ENCODE measurements at places on chromosomes 2 and 18.

GRCh38 chr2:84829693-84830092 lies 51.2 kb downstream of the TRABD2A start:
- DNase-seq = no peak

DNA sequence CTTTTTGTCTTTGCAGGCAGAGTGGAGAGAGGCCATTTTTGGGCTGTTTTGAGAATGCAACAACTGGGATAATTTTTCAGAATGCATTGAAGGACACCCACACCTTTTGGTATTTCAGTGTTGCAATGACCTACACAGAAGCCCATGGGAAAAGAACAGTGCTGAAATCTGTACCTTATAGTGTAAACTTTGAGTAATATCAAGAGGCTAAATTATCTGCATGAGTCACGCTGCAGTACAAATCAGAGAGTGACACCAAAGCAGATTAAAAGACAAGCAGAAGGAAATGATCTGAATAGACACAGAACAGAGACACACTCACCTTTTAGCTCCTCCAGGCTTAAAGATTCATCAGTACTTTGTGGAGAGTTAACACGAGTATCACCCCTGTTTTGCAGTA lies 265.3 kb downstream of the PAX3 start:
- DNase-seq = no peak

- no peak for DNase-seq
Measured at GRCh38 chr2:30287857-30288513, 56.7 kb downstream of the LBH start.

DNA sequence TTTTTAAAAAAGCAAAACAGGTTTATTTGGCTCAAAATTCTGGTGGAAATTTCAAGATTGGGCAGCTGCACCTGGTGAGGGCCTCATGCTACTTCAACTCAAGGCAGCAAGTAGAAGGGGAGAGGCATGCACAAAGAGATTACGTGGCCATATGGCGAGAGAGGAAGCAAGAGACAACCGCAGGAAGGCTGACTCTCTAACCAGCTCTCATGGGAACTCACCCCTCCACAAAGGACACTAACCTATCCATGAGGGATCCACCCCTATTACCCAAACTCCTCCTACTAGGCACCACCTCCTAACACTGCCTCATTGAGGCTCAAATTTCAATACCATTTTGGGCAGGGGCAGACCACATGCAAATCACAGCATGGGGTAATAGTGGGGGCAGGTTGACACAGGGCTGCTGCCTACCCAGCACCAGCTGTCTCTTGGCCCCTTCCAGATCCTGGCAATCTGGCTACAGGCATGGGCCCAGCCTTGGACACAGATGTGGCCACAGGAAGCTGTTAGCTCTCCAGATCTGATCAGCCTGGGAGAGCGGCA lies 2.0 kb upstream of the CAPN10 start:
- peak; percentile 91 for DNase-seq

- peak; percentile 22 for DNase-seq
Measured at GRCh38 chr2:102753563-102754159, 8.2 kb upstream of the TMEM182 start.

DNA sequence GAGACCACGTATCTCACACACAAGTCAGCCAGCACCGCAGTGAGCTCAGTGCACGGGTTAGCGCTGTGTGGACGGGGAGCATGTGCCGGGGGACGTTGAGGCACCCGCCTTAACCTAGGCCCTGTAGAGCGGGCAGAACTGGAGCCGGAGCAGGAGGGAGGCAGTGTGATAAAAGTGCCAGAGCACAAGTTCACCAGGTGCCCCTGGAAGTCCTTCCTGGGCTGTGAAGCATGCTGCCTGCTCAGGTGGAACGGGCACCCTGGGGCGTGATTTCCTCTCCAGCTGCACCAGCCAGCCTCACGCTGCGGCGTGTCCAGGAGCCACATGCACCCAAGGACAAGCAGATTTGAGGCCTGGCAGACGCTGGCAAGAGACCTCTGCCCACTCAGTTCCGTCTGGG lies 50.3 kb downstream of the ITGB1BP1 start:
- no peak for DNase-seq

GRCh38 chr2:233692648-233693047 lies at the start of gene UGT1A6:
UGT1A6 (plus strand) TSS chr2:233692890; CDS start chr2:233693005, 115 bp downstream.
- no peak for DNase-seq

DNA sequence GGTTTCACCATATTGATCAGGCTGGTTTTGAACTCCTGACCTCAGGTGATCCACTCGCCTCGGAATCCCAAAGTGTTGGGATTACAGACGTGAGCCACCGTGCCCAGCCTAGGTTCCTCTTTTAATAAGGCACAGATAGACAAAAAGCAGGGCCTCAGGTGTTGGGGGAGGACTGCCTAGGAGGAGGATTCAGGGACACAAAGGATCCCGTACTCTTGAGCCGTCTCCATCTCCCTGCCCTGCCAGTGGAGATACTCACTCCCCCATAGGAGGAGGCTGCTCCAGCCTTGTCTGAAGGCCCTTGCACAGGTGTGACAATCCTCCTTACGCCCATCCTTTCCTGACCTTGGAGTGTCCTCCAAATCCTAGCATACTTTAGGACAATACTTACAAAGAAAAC lies 32.0 kb upstream of the TFCP2L1 start:
- DNase-seq = no peak

DNA sequence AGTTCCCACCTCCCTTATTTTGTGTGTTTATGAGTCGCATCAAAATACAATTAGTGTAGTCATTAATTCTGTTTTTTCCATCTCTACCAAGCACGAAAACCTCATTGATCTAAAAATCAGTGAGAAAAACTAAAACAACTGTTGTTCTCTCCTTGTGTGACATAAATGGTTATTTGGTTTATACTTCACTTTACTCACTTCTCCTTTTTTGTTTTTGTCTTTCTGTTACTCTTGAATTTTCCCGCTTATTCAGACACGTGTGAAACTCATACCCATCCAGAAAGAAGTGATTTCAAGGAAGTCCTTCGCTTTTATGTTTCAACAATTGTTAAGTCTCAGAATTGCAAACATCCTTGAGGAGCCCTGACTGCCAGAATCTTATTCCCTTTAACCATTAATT lies 121.6 kb downstream of the EML6 start:
- DNase-seq = no peak

- DNase-seq = no peak
Measured at GRCh38 chr2:238941262-238941792, 93.4 kb downstream of the TWIST2 start.

DNA sequence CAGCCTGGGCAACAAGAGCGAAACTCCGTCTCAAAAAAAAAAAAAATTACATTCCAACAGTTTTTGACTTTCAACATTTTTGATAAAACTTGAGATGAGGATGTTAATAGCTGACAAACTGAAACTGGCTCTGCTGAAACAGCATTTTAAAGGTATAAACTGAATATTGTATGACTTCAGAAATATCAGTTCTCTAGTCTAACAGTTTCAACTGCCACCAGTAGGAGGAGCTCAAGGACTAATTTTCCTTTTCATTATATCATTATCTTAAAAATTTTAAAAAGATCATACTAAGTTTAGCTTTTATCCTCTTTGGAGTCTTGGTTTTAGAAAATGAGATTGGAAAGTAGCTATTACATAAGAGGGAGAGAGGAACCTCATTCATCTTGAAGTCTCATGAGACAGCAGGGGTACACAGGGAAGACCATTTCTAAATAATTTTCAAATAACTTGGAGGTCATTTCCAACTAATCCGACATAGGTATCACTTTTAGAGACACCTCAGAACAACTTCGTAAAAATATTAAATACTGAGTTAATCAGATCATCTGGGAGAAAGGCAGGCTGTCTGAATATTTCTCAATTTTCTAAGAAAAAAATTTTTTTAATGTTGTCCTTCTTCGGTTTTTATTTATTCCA lies 37.6 kb upstream of the MCM6 start:
- DNase-seq = peak; percentile 45

GRCh38 chr18:44654573-44654972 lies 26.1 kb upstream of the SETBP1 start:
- no peak for DNase-seq

- DNase-seq = no peak
Measured at GRCh38 chr2:111919365-111919764, 21.0 kb downstream of the MERTK start.

DNA sequence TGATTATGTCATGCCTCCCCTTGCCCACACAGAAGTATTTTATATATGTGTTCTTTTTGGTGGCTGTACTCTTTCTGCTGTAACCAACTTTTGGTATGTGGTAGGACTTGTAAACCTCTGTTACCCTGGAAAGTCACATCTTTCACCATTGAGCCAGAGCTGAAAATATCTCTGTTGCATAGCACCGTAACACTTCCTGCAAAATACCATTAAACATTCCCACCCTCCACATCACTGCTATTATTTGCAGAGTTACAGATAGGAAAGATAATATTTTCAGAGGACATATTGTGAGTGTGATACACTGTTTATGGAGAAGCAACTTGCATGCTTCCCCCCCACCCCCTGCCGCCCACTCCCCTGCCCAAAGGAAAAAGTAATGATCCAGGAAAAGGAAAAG lies 44.8 kb downstream of the CAB39 start:
- no peak for DNase-seq

GRCh38 chr18:6719098-6719846 lies 10.2 kb upstream of the ARHGAP28 start:
- no peak for DNase-seq

DNA sequence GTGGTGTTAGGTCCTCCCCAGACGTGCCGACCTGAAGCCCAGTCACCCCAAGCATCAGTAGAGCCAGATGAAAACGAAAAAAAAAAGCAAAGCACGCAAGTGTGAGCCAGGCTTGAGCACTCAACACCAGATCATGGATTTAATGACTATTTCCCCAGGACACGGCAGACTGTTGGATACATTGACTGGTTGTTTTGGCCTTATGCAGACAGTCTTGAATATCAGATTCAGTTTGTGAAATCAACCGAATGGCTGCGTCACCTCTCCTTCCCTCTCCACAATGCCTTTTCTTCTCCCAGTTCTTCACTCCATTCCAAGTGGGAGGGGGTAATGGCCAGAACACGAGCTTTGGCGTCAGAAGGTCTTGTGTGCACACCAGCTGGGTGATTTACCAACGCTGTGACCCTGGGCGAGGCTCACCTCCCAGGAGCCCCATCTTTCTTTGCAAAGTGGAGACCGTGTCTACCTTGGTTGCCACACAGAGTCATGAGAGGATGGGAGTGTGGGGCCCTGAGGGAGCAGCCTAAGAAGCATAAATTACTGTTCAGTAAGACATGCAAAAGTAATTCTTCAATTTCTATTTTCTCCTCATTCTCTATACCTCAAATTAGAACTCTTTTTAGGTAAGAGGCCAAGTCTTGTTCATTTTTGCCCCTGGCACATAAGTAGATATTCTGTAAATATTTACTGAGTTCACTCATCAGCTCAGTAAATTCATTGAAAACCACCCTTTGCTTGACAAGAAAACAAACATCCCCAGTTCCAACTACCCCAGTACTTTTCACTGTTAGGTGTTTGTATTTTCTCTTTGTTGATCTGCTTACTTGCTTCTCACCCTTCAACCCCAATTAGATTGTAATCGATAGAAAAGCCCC lies 181.1 kb upstream of the COPS8 start:
- DNase-seq = no peak

DNA sequence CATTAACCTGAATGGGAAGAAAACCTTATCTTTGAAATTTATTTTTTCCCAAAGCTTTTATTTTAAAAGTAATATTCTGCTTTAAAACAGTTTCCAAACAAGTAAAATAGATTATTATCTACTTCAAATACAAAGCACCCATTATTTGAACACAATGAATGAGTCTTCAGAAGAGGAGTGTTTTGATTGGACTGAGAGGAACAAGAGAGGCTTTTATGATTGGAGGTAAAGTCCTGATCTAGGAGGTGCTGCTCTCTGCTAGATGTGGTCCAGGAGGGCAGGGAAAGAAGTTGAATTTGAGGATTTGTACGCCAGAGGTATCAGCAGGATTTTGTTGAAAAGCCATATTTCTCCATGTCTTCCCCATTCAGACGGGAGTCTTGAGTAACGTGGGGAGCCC lies 900.7 kb downstream of the SOCS6 start:
- DNase-seq = no peak

GRCh38 chr2:28036307-28036706 lies 145.8 kb downstream of the BABAM2 start:
- DNase-seq = no peak

DNA sequence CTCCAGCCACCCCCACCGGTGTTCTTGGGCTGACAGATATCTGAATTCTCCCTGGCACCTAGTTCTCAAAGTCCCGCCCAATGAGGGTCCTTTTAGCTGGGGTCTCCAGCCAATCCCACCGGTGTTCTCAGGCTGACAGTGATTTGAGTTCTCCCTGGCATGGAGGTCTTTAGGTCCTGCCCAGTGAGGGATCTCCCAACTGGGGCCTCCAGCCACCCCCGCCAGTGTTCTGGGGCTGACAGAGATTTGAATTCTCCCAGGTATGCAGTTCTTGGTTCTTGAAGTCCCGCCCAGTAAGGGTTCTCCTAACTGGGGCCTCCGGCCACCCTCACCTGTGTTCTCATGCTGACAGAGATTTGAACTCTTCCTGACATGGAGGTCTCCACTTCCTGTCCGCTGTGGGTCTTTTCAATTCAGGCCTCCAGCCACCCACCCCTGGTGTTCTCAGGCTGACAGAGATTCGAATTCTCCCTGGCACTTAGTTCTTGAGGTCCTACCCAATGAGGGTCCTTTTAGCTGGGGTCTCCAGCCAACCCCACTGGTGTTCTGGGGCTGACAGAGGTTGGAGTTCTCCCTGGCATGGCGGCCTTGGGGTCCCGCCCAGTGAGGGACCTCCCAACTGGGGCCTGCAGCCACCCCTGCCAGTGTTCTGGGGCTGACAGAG lies 154.6 kb downstream of the ANKRD36 start:
- peak; percentile 1 for DNase-seq

GRCh38 chr18:63067939-63068338 lies 251.6 kb downstream of the BCL2 start:
- no peak for DNase-seq

- DNase-seq = no peak
Measured at GRCh38 chr2:88658326-88658725, 31.1 kb upstream of the EIF2AK3 start.

DNA sequence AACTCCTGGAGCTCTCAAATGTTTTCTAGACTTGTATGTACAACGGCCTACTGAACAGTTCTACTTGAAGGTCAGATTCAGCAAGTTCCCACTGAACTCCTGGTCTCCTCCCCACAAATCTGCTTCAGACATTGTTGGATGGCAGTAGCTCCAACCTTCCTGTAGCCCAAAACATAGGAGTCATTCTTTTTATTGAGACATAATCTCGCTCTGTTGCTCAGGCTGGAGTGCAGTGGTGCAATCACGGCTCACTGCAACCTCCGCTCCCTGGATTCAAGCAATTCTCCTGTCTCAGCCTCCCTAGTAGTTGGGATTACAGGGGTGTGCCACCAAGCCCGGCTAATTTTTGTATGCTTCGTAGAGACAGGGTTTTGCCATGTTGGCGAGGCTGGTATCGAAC lies 47.3 kb downstream of the QPCT start:
- DNase-seq = no peak

All from HL-60 (cell line).